Psoas muscle (tissue), 8 donors: ENCODE measurements at places on chromosomes 12 and 14.

GRCh38 chr12:121578230-121579189 lies 2.3 kb downstream of the KDM2B start:
- peak; percentile 61 for DNase-seq

GRCh38 chr14:104115691-104116287 lies 22.6 kb upstream of the KIF26A start:
- no peak for DNase-seq

- no peak for DNase-seq
These were observed 7.4 kb downstream of the DAAM1 start for GRCh38 chr14:59195912-59196311.

GRCh38 chr14:64692189-64692985 lies 11.8 kb upstream of the PLEKHG3 start:
- DNase-seq: no peak

GRCh38 chr14:58954901-58955861 lies 233.3 kb upstream of the DAAM1 start:
- no peak for DNase-seq

- no peak for DNase-seq
These were observed 3.8 kb downstream of the KRT73 start for GRCh38 chr12:52614381-52615207.

GRCh38 chr12:49934505-49934904 lies 16.0 kb upstream of the AQP2 start:
- no peak for DNase-seq

DNA sequence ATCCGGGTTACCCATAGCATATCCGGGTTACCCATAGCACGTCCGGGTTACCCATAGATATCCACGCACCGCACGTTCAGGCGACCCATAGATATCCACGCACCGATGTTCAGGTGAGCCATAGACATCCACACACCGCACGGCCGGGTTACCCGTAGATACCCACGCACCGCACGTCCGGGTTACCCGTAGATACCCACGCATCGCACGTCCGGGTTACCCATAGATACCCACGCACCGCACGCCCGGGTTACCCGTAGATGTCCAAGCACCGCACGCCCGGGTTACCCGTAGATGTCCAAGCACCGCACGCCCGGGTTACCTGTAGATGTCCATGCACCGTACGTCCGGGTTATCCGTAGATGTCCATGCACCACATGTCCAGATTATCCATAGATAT lies 60.3 kb upstream of the SYT1 start:
- no peak for DNase-seq

GRCh38 chr12:40351976-40352375 lies 127.2 kb downstream of the LRRK2 start:
- DNase-seq: no peak

DNA sequence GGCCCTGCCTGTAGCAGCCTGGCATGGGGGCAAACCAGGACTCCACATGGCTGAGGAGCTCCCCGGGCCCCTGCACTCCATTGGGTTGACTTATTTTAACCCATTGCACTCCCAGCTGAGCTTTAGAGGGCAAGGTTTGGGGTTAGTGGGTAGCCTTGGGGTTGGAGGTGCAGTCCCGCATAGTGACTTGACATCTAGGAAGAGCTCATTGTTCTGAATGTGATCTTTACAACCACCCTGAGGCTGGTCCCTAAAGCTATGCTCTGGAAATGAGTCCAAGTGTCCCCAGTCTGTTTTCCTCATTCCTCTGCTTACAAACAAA lies 36.4 kb downstream of the NFKBIA start:
- DNase-seq: no peak

DNA sequence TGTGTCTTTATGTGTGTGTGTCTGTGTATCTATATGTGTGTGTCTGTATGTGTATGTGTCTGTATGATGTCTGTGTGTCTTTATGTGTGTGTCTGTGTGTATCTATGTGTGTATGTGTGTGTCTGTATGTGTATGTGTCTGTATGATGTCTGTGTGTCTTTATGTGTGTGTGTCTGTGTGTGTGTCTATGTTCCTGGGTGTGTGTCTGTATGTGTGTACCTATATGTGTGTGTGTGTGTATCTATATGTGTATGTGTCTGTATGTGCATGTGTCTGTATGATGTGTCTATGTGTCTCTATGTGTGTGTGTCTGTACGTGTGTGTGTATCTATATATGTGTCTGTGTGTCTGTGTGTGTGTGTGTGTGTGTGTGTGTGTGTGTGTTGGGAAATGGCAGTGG lies 19.0 kb upstream of the CD9 start:
- DNase-seq: no peak

- DNase-seq: no peak
These were observed 13.5 kb upstream of the GOLGA5 start for GRCh38 chr14:92780444-92781232.

- no peak for DNase-seq
These were observed 1504.8 kb upstream of the TMEM132C start for GRCh38 chr12:126762150-126762549.

- DNase-seq: peak; percentile 90
These were observed 3.9 kb downstream of the DDN start for GRCh38 chr12:48995086-48995879.

- no peak for DNase-seq
These were observed 69.7 kb downstream of the SLC24A4 start for GRCh38 chr14:92392711-92393110.

GRCh38 chr12:108641446-108642268 lies 8.0 kb upstream of the SELPLG start:
- DNase-seq: no peak

GRCh38 chr12:101040936-101041335 lies 169.1 kb downstream of the SLC5A8 start:
- no peak for DNase-seq

DNA sequence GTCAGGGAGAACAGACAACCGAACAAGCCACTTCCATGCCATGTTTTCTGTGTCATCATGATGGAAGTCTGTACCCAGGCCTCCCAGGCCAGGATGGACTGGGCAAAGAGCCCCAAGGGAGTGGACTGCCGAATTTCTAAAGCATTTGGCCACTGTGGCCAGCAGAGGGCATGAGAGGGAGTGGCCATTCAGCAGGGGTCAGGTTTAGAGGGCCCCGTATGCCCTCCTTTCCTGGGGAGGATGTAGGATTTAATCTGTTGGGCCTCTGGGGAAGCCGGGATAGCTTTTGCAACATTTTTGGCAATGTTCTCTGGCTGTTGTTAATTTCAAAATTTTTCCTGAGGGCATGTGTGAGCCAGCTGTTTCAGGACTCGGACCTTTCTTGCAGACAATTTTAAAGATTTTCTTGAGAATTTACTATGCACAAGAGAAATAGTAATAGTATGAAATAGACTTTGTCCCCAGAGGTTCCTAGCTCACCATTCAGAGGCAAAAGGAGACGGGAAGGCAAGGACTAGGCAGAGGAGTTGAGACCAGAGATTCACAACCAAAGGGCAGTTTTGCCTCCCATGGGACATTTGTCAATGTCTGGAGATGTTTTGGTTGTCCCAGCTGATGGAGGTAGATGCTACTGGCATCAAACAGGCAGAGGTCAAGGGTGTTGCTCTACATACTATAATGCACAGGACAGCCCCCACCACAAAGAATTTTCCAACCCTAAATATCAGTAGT lies 18.0 kb downstream of the ACACB start:
- DNase-seq: peak; percentile 90

DNA sequence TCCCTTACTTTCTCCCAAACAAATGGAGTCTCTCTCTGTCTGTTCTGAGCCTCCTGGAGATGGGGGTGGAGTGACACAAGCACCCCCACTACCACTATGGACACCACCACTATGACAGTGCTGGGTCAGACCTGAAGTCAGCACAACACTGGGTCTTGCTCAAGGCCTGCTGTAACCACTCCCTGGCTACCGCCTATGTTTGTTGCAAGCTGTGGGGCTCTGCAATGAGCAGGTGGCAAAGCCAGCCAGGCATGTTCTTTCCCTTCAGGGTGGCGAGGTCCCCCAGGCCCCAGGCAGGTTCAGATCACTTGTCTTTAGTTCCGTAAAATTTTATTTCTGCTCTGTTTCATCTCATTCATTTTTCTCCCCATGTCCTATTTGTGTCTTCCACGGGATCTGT lies 349.8 kb downstream of the TMEM121 start:
- DNase-seq: peak; percentile 1

DNA sequence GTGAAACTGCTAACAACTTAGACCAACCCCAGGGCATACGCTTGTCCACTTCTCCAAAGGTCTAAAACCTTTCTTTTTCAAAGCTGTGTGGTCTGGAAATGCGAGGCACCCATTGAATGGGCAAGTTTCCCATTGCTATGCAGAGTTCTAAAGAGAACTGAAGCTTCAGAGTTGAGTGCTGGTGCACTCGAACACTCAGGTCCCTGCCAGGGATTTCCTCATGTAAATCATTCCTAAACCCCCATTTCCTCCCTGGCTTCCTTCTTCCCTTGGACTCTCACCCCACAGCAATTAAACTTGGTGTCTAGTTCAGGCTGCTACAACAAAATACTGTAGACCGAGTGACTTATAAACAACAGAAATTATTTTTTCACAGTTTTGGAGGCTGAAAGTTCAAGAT lies 2.2 kb upstream of the PXN start:
- DNase-seq: no peak

DNA sequence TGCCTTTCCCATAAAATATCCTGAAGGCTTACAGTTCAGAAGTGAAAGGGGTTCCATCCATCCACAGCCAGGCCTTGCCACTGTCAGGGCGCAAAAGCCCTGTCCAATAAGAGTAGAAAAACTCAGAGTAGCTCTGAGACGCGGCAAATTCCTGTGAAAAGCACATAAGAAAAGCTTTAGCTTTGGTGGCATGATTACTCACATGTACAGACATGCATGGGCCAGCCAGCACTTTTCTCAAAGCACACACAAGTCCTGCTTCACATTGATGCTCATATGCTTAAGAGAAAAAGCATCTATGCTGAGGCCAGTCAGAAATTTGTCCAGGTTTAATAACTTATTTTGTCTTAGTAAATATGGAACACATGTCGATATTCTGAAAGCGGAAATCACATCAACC lies 25.5 kb downstream of the CLEC1A start:
- DNase-seq: no peak

DNA sequence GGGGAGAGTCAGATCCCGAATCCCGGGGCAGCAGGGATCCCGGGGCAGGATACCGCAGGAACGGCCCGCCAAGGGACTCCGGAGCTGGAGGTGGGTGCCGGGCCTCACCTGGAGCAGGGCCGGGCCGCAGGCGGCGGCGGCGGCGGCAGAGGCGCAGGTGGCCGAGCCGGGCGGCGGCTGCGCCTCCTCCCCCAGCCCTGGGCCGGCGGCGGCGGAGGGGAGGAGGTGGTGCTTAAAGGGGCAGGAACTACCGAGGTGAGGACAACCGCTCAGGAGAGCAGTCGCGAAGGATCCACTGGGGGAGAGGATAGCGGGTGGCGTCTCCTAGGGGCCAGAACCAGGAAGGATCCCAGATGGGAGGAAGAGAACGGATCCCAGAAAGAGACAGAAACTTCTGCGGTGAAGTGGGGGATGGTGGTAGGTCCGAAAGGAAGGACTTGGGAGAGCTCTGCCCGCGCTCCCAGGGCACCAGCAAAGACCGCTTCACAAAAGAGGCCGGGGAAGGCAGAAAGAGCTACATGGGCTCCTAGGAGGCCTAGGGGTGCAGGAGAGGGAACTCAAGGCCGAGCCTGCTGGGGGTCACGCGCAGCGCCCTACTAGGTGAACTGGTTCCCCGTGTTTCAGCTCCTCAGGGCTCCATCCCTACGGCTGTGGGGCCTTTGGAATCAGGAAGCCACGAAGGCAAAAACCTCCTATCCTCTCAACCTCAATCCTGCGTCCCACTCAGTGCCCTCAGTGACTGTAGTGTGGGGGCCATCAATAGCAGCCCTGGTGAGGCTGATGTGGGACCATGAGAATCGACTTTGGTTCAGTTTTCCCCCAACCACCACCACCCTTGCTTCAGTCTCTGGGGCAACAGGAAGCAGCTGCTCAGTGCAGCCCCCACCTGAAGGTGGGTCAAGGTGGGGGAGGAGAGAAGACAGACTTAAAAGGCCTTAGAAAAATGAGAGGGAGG lies 5.0 kb upstream of the BAZ2A start:
- peak; percentile 77 for DNase-seq

DNA sequence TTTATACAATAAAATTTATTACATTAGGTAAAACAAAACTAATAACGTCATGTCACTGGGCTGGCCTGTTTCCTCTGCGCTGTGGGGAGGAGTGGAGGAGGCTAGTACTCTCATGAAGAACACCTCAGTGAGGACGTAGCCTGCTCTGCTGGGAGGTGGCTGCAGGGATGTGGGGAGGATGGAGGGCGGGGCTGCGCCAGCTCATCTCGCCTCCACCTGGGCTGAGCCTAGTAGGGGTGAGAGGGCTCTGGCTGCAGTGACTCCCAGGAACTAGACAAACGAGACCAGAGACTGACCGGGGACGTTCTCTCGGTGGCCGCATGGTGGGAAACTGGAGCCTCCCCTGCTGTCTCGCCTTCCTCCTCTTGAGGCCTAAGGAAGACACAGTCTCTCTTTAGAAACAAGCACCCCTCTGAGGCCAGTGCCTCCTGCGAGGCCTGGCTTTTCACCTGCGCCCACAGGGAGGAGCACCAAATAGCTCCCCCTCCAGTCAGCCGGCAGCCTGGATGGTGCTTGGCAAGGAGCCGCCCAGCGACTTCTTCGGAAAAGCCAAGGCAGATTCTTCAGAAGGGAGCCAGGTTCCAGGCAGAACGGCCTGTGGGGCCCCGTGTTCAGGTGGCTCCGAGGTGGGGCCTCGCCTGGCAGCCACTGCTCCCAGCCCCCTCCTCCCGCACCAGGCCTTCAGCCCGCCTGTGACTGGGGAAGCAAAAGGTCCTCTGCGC lies 62.4 kb downstream of the PLEKHG3 start:
- no peak for DNase-seq

DNA sequence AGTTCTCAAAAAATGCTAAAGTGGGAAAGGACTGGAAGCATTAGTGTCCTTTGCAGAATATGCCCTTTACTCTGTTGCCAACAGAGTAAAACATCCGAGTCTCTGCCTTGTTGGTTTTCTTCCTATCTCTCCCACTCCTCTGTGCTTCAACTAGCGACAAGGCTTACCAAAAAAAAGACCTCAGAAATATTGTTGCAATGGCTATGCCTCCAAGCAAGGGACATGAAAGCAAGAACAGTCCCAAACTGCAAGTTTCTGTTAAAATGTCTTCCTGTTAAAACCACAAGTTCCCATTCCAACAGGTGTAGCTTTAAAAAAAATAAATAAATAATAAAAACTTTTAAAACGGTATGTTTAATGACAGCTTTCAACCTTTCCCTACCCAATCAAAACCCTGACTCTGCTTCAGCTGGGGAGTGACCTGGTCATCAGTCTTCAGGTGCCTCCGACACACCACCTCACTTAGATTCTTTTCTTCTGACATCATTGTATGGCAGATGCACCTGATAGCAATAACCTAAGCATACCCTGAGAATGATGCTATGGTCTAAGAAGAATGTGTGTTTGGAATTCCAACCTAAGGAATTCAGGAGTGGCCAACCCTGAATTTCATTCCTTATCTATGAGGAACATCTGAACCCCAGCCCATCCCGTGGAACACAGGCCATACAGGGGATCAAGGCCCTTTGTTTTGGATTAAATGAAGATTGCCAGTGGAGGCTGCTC lies 81.0 kb downstream of the RPS29 start:
- DNase-seq: no peak

- no peak for DNase-seq
These were observed 24.0 kb downstream of the PLEKHH1 start for GRCh38 chr14:67557118-67557517.
